ENCODE measurements at places on chromosomes 12 and 14. TPM values are rescaled to one million over a fixed set of nuclear protein-coding genes. Genes with fewer than 3 reads are reported as not detected.
A peak's percentile ranks its signal among the peaks of the same experiment; 100 is the strongest.

DNA sequence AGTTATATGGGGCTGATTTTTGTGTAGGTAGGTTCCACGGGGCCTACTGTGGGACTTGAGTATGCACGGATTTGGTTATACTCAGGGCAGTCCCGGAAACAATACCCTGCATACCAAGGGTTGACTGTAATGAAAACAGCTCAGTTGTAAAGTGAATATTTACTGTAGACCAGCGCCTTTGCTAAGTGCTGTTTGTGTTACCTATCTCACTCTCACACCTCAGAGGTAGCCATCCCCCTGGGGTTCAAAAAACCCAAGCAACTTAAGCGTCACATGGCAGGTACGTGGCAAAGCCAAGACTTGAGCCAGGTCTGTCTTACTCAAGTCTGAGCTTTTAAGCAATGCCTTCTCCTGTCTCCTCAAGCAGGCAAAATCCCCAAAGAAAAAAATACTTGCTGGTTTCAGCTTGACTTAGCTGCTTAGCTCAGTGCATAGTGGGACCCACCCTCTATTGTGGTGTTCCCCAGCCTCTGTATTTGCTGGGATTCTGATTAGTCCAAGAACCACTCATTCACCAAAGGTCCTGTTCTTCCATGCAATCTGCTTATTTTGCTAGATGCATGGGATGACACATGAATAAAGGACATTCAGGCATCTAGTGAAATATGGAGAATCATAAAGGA lies 34.2 kb upstream of the STRN3 start:
- DNase-seq = no peak

- peak; percentile 85 for DNase-seq
Observed at GRCh38 chr12:67647799-67648520, 585 bp upstream of the DYRK2 start.

- DNase-seq = no peak
Observed at GRCh38 chr12:84596266-84596665, 316.3 kb downstream of the SLC6A15 start.

GRCh38 chr14:82861313-82861712 lies 1327.7 kb upstream of the SEL1L start:
- no peak for DNase-seq

DNA sequence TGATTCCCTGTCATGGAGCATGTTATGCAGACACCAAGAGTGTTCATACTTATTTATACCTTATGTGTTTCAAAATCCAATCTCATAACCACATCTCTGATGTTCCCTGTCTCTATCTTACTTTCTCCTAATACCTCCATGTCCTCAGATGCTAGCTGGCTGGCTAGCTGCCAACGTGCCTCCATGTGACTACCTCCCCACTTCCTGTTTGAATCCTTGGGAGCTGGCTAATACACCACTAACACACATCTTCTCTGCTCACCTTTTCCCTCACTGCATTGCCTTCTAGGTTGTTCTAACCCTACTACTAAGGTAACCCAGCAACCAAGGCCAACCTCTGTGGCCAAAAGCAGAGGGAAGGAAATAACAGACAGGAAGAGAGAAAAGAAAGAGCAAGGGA lies 27.3 kb downstream of the TTC5 start:
- DNase-seq = no peak

DNA sequence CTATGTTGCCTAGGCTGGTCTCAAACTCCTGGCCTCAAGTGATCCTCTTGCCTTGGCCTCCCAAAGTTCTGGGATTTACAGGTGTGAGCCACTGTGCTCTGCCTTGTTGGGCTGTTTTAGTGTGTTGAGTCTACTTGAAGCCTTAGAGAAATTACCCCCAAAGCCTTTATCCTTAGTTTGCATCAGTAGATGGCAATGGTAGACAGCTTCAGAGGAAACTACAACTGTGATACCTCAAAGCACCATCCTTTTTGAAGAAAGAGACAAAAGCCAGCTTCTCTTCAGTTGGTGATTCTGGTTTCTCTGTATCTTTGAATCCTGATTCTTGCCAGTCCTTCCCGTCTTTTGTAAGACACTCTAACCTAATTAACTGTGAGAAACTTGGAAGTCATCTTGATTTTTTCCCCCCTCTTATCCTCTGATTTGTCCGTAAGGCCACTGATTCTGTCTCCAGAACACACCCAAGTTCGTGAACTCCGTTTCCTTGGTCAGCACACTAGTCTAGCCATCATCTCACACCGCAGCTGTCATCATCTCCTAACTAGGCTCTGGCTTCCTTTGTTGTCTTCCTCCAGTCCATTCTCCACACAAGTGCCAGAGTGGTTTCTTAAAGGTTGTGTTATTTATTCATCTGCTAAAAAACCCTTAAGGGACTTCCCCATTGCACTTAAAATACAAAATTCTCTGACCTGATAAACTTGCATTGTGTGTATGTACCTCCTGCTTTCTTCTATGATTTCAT lies 20.2 kb downstream of the ATP2A2 start:
- no peak for DNase-seq

DNA sequence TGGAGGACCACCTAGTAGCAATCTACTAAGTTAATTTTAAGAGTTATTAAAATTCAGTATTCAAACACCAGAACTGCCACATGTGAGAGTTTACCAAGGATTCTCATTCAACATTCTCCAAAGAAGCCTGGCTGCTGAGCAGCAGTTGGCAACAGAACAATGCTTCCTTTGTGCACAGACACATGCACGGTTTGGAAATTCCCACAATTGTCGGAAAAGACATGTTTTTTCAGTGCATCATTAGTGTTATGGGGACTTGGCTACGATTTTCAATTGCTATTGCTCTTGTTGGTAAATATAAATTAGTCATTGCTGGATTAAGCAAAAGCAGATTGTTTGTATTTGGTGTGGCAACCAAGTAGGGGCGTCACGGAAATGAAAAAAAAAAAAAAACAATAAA lies 22.2 kb downstream of the ST8SIA1 start:
- DNase-seq = peak; percentile 60

The SNRNP35 gene
- 32.1 TPM for polyA plus RNA-seq

GRCh38 chr14:61753631-61754030 lies 8.6 kb upstream of the SNAPC1 start:
- no peak for DNase-seq

DNA sequence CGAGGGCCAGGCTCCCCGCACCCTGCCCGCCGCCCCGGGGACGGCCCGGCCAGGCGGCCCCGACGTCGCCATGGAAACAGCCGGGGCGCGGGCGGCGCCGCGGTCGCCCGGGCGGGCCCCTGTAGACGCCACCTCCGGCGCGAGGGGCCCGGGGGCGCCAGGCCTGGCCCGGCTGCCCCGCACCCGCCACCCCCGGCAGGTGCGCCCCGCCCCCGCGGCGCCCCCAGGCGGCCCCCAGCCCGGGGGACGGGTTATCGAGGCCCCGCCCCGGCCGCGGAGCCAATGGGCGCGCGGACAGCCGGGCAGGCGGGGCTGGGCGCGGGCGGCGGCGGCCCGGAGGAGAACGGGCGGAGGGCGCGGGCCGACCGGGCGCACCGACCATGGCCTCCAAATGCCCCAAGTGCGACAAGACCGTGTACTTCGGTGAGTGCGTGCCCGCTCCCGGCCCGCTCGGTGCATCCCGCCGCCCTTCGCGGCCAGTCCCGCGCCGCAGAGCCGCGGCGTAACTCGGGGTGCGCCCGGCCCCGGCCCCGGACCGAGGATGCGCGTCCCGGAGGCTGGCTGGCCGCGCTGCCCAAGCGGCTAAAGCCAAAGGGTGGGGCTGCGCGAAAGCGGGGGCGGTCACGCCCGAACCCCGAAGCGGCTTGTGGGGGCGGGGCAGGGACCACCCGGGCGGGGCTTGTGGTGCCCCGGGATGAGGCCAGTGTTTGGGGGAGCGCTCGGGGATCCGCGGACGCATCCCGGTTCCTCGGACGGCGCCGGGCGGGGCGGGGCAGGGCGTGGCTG lies at the start of gene CRIP2:
CRIP2 (plus strand) TSS at position 339 of the 786 bp plus-strand sequence; CDS start at position 381, 42 bp downstream.
- no peak for DNase-seq

DNA sequence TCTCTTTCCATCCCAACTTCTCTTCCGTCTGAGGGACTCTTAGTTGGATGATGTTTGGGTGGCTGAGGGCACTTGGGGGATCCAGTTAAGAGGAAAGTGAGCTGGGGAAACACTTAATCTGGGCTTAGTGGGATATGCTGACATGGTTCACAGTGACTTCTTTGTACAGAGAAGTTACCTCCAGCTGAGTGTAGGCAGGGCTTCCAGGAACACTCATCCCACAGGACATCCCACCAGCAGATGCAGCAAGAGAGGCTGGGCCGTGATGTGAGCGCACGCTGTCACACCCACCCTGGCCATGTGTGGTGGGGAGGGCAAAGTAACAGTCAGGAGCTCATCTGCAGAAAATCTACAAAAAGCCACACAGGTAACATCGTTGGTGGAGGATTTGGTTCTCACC lies 832 bp upstream of the CACNA2D4 start:
- DNase-seq = no peak

DNA sequence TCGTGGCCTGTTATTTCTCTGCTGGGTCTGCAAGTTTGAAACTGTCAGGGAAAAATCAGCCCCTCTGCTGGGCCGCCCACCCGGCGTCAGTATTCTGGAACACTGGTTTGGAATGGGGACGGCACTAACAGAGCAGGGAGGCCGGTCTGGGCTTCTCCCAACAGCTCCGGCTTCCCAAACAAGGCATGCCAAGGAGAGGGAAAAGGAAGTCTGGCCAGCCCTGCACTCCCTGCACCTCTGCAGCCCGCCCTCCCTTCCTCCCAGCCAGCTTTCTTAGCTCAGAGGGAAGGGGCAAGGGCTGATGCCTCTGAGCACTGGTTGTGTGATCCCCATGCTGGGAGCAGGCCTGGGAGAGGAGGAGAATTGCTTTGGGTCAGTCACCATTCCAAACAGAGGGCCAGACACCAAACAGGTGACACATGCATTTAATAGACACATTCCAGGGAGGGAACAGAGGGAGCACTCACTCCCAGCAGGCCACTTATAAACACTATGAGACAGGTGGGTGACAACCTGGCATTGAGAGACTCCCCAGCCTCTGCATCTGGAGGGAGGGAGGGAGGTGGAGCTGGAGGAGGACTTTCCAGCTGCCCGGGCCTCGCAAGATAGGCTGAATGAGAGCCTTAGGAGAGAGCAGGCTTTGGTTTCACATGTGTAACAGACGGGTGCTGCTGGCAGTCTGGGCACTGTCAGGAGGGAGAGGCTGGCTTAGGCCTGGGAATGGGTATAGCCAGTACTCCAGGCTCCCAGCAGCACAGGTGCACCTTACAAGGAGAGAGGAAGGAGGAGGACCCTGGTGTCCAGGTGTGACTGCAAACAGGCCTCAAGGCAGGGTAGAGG lies 10.3 kb downstream of the KRT75 start:
- no peak for DNase-seq

GRCh38 chr12:108622421-108622820 lies 11.3 kb downstream of the SELPLG start:
- DNase-seq = no peak

The ALDH2 gene
- polyA plus RNA-seq = 103 TPM

All from right lung (tissue), 10 donors.